NB4 (cell line): ENCODE measurements at places on chromosomes 3 and 15.

GRCh38 chr3:186383026-186383993 lies 21.3 kb upstream of the DGKG start:
- DNase-seq, result no peak

DNA sequence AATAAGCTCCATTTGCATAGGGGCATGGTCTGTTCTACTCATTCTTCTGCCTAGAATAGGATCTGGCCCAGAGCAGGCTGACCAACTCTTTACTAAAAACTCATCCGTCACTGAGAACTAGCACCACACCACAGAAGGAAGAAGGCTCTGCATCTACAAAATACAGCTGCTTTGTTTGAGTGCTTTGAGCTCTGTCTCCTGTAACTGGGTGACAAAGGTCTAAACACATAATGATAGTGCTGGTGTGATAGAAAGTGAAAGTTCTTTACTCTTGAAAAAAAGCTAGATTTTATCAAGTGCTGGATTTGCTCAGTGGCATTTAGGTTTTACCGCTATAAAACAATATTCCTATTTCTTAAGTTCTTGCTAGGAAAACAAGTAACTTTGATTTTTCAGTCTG lies 140.7 kb downstream of the FHIT start:
- no peak for DNase-seq

GRCh38 chr3:12582730-12583129 lies 25.8 kb downstream of the MKRN2 start:
- DNase-seq, result no peak

DNA sequence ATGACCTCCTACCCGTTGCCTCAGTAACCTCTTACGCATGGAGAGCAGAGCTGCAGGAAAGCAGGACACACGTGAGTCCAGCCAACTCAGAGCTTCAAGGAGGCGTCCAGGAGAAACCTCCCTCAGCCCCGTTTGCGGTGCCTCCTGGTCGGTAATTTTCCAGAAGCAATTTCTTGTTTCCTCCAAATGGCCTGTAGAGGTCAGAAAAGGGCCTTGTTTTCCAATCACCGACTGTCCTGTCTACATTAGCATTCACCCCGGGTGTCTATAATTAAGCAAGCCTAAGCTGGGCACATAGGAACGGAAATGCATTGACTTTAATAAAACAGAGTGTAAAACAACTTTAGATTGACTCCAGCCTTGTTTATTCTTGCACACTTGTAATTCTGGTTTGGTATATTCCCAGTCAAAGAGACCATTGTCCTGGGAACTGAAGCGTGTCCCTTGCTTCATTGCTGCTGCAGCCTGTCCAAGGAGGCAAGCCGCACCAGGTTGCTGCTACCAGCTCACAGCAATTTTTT lies 836.2 kb downstream of the AGBL1 start:
- DNase-seq, result peak; percentile 69

- DNase-seq, result no peak
Observed at GRCh38 chr15:99163271-99164062, 58.6 kb downstream of the SYNM start.

DNA sequence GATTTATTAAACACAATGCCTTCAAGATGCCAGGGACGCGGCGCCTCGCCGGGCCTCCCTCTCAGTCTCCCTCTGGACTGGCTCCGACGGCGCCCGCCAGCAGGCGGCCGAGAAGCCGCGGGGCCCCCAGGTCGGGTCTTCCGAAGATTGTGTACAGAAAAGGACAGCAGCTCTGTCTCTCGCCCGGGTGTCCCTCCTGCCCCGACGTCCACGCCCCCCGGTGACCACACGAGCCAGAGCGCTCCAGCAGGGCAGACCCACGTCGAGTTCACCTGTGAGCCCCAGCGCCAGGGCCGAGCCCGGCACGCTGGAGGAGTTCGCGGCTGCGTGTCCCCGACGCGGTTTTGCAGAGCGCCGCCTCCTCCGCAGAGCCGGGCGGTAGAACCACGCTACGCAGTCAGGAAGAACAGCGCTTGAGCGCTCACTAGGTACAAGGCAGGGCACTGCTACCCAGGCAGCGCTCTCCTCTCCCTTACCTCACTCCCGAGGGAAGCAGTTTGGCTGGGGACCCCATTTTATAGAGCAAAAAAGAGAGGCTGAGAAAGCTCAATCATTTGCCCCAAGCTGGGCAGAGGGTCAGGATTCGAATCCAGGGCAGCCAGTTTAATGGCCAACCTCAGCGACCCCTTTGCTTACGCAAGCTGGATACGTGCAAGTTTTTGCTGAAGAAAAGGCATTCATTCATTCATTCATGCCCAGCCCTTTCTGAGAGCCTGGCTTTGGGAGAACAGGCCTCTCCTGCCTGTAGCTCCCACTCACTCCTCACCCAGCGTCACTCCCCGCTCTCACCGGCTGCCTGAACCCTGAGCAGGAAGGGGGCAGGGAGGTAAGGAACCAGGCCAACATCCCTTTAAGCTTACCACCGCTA lies 3.0 kb upstream of the TLE3 start:
- DNase-seq, result peak; percentile 85

DNA sequence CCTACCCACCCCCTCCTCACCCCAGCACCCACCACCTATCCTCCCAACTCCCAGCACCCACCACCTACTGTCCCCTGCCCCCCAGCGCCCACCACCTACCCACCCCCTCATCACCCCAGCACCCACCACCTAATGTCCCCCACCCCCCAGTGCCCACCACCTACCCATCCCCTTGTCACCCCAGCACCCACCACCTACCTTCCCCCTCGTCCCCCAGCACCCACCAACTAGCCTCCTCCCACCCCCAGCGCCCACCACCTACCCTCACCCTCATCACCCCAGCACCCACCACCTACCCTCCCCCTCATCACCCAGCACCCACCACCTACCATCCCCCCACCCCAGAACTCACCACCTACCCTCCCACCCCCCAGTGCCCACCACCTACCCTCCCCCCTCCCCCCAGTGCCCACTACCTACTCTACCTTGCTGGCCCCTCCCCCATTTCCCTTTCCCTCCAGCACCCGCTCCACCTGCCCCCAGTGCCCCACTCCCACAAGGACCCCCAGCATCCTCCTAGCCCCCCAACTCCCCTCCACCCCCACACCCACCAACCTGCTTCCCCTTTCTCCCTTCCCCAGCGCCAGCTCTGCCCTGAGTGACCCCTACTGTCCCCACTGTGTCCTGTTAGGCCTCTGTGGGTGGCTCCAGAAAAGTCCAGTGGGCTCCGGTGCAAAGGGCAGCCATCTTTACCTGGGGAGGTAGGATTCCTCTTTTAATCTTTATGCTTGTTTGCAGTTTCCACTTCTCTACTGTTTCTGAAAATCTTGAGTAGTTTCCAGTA lies 1.2 kb downstream of the UROC1 start:
- DNase-seq, result no peak

GRCh38 chr15:49984436-49984835 lies 134.6 kb downstream of the ATP8B4 start:
- DNase-seq, result no peak

DNA sequence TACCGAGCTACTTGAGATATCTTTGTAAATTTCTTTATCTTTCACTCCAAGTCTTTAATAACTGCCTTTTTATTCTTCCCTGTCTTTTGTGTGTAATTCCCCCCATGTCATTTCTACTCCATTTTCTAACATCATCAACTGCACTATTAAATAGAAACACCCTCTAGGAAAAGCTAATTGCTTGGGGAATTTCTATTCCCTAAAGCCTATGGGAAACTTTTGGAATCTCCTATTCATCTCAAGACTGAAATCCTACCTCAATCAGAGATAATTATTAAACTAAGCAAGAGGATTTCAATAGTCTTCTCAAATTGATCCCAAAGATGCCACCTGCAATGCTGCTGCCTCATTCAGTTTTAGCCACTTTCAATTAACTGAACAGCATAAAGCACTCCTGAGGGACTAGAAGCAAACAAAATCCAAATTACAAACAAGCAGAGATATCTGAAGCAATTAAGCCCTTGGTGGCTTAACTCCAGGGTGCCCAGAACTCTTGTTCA lies 598.7 kb downstream of the IGSF11 start:
- no peak for DNase-seq

- DNase-seq, result peak; percentile 75
Observed at GRCh38 chr15:74988007-74988800, 7.2 kb upstream of the SCAMP5 start.

DNA sequence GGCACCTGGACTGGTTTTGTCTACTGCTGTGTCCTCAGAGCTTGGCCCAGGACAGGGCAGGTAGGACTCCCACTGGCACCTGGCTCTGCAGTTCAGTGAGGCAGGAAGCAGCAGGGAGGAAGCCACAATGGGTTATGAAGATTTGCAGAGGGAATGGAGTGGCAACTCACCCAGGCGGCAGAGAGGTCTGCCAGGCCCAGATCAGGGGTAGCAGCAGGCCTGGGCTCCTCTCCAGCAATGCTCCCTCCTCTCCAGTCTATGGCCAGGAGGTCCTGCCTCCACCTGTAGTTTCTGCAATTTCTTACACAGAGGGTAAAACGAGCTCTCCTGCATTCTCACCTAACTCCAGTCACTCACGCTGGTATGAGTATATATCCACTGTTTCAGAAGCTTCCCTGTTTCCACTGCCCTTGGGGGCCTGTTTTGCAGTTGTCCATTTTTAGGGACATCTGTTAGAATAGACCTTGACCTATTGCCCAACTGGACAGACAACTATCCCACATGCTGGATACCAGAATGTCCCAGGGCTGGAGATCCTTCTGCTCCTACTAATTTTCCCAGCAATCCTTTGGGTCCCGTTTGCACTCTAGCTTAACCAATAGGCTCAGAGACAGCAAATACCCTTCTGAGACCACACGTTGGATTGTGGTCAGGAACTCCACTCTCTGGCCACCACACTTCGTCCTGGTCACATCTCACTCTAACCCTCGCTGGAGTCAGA lies 35.2 kb downstream of the HMCES start:
- DNase-seq, result peak; percentile 24

GRCh38 chr3:54654776-54655175 lies 273.1 kb downstream of the LRTM1 start:
- DNase-seq, result no peak

DNA sequence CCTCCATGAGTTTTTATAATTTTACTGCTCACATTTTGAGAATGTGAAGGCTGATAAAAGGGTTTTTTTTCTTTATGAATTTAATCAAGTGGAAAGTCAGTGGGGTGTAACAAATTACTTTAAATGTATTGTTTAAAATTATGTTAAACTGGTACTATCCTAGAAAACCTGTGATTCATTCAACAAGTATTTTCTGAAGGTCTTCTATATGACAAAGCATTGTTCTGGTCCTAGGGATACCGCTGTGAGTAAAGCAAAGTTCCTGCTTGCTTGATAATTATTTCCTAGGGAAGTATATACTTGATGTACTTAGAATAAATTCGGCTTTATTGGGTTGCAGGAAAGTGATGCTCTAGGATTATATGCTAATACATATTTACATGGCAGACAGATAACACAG lies 152.8 kb upstream of the GOLGA6L4 start:
- no peak for DNase-seq

GRCh38 chr3:2984831-2985220 lies 125.3 kb downstream of the IL5RA start:
- DNase-seq, result no peak

GRCh38 chr3:179560791-179561190 lies 1.9 kb upstream of the ACTL6A start:
- DNase-seq, result no peak
